ENCODE measurements at places on chromosomes 13 and 19. TPM values are rescaled to one million over a fixed set of nuclear protein-coding genes. Genes with fewer than 3 reads are reported as not detected.
A peak's percentile ranks its signal among the peaks of the same experiment; 100 is the strongest.

The ZNF90 gene
- not detected for polyA plus RNA-seq

The EDNRB gene
- polyA plus RNA-seq, result 0.13 TPM

The GDF15 gene
- 3.3 TPM for polyA plus RNA-seq

The BRCA2 gene
- 34.2 TPM for polyA plus RNA-seq

The S1PR2 gene
- polyA plus RNA-seq, result 18.6 TPM

The KIR2DL1 gene
- not detected for polyA plus RNA-seq

The SPACA6 gene
- polyA plus RNA-seq, result 3.0 TPM

The RASIP1 gene
- polyA plus RNA-seq, result not detected

DNA sequence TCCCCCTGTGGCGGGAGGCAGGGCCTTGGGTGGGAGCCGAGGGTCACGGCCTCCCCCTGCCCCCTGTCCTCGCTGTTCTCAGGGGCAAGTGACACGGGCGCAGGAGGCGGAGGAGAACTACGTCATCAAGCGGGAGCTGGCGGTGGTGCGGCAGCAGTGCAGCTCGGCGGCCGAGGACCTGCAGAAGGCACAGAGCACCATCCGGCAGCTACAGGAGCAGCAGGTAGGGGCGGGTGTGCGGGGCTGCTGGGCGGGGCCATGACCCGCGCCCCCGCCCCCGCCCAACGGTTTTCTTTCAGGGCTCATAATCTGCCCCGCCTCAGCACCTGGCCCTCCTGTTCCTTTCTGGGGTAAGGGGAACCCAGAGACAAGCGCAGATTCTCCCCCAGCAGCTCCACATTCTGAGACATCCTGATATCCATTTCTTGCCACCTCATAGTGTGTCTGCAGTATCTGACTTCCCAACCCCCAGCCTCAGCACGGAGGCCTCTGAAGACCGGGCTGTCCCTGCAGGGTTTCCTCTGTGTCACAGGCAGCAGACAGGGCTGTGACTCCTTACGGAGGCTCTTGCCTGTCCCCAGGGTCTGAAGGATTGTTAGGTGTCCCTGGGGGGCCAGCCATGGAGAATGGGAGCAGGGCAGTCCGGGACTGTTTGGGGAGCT, 15.9 kb downstream of the PRR36 start:
- no peak for DNase-seq

GRCh38 chr13:47865883-47866282, 135.2 kb downstream of the SUCLA2 start:
- DNase-seq, result no peak

DNA sequence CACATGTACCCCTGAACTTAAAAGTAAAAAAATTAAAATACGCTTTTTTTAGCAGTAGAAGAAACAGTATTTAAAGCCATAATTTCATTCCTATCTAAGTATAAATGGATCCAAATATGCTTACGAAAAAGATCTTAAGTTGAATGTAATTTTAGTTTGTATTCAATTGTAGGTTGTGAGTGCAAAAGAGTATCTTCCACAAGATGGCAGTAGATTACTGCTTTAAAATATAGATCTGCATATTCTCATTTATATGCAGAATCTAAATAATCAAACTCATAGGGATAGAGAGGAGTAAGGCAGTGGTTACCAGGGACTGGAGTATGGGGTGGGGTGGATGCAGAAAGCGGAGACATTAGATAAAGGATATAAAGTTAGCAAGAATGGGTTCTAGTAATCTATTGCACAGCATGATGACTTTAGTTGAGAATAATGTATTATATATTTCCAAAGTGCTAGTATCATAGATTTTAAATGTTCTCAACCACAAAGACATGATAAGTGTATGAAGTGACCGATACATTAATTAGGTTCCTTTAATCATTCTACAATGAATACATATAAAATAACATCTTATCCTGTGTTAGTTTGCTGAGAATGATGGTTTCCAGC, 14.2 kb downstream of the OR7A17 start:
- DNase-seq, result peak; percentile 2

GRCh38 chr19:6340493-6341201, 7.2 kb upstream of the ACER1 start:
- no peak for DNase-seq

- no peak for DNase-seq
These were observed 117.9 kb downstream of the CCNA1 start for GRCh38 chr13:36550177-36550576.

GRCh38 chr13:63948045-63948444, 2532.4 kb upstream of the PCDH20 start:
- DNase-seq, result no peak

DNA sequence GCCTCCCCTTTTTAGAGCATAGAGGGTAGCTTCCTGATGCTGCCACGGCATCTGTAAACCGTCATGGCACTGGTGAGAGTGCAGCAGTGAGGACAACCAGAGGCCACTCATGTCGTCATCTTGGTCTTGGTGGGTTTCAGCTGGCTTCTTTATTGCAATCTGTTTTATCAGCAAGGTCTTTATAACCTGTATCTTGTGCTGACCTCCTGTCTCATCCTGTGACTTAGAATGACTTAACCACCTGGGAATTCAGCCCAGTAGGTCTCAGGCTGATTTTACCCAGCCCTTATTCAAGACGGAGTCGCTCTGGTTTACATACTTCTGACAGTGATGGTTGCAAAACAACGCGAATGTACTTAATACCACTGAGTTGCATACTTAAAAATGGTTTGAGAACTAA, 14.4 kb upstream of the FBN3 start:
- no peak for DNase-seq

DNA sequence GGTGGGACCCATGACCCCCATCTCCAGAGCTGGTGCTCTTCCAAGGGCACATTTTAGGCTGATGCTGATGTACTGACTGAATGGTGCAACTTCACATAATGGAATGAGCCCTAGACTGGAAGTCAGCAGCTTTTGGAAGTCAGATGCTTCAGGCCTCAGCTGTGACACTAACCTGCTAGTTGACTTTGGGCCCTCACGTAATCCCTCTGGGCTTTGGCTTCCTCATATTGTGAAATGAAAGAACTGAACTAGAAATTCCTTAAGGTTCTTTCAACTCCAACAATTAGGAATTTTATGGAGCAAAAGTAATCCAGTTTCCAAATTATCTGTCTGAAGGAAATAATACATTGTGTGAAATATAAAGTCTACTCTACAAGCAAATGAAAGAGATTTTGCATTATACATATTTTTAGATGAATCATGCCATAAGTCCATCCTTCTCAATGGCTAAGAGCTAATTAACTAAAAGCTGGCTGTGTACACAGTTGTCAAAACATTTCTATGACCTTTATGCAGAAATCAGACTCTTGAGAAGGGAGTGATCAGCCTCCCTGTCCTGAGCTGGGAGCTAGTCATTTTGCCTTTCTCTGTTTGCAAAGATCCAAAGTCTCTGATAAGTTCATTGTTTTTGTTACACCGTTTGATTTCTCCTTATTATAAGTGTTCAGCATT, 204.2 kb downstream of the DCLK1 start:
- DNase-seq, result no peak

DNA sequence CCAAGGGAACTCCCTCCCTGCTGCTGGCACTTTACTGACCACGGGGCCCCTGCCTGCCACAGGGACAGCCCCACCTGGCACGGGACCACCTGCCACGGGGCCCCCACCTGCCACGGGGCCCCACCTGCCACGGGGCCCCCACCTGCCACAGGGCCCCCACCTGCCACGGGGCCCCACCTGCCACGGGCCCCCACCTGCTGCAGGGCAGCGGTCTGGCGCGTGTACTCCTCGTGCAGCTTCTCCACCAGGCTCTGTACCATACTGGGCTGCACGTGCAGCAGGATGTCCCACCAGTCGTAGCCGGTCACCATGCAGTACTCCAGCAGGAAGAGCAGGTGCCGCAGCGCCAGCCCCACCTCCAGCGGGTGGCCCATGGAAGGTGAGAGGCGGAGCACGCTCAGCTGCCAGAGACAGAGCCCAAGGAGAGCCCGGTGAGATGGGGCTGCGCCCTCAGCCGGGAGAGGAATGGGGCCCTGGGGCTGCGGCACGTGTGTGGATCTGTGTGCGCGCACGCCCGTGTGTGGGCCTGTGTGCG, 16.1 kb downstream of the MED16 start:
- DNase-seq, result no peak

DNA sequence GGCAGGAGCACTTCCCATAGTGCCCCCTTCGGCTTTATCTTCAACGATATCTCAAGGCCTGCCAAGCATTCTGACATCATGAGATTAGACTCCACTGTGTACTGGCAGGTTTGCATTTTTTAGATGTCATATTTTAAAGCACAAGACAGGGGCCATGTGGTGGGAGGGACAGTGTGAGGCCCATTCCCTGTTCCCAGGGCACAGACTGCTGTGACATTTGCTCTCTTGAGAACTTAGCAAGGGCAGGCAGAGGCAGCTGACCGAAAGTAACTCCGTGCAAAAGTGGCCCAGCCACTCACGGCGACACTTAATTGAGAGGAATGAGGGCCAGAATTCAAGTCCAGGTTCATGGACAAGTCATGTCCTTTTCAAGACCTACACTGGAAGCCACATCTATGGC, 201.8 kb downstream of the COL4A1 start:
- DNase-seq, result no peak

GRCh38 chr13:68390987-68391386, 1160.9 kb upstream of the PCDH9 start:
- DNase-seq, result no peak

- DNase-seq, result no peak
These were observed 643.1 kb upstream of the ARGLU1 start for GRCh38 chr13:107211073-107211472.

- no peak for DNase-seq
These were observed 103.1 kb upstream of the MYO16 start for GRCh38 chr13:108526286-108526685.

DNA sequence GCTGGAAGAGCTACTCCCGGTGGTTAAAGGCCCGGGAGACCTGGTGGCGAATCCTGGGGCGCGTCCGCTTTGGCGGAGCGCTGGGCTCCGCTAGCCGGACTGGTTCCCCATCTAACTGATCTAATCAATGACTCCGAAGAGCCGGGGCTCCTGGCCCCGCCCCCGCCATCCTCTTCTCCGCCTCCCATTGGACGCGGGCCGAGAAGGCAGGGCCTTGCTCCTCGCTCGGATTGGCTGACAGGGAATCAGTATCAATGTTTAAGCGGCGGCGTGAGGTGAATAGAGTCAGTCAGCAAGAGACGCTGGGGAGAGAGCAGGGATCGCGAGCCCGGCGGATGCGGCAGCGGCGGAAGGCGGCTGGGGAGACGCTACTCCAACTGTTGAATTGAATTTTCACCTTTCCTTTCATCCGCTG, 1.7 kb upstream of the PCDH17 start:
- no peak for DNase-seq

- no peak for DNase-seq
These were observed 5.9 kb upstream of the TMEM255B start for GRCh38 chr13:113753171-113753570.

GRCh38 chr13:95441326-95441725, 111.2 kb upstream of the CLDN10 start:
- no peak for DNase-seq

- DNase-seq, result no peak
These were observed 53.0 kb downstream of the PEPD start for GRCh38 chr19:33468361-33469170.

GRCh38 chr13:74674720-74675119, 540.5 kb upstream of the KLF12 start:
- no peak for DNase-seq

DNA sequence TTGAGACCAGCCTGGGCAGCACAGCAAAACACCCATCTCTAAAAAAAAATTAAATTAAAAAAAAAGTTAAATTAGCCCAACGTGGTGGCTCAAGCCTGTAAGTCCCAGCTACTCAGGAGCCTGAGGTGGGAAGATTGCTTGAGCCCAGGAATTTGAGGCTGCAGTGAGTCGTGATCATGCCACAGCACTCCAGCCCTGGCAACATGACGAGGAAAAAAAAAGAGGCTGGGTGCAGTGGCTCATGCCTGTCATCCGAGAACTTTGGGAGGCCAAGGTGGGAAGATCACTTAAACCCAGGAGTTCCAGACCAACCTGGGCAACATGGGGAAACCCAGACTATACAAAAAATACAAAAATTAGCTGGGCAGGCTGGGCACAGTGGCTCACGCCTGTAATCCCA, 2.2 kb upstream of the TMEM161A start:
- no peak for DNase-seq

DNA sequence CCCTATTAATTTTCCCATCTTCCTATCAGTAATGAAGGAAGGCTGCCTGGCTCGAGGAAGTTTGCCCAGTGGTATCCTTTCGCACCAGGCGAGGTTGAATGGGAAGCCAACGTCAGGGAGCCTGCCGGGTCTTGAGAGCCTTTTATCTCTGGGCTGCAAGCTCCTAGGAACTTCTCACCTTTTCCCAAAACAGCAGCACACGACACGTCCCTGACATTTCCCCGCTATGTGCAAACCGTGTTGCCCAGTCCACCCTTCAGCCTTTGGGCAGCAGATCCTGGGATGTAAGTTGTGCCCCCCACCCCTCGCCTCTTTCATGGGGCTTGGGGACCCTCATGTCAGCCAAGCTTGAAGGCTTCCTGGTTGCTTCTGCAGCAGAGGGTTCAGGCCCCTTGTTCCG, 179.1 kb downstream of the ZNF536 start:
- no peak for DNase-seq

GRCh38 chr13:108786456-108787200, 157.2 kb downstream of the MYO16 start:
- DNase-seq, result no peak

DNA sequence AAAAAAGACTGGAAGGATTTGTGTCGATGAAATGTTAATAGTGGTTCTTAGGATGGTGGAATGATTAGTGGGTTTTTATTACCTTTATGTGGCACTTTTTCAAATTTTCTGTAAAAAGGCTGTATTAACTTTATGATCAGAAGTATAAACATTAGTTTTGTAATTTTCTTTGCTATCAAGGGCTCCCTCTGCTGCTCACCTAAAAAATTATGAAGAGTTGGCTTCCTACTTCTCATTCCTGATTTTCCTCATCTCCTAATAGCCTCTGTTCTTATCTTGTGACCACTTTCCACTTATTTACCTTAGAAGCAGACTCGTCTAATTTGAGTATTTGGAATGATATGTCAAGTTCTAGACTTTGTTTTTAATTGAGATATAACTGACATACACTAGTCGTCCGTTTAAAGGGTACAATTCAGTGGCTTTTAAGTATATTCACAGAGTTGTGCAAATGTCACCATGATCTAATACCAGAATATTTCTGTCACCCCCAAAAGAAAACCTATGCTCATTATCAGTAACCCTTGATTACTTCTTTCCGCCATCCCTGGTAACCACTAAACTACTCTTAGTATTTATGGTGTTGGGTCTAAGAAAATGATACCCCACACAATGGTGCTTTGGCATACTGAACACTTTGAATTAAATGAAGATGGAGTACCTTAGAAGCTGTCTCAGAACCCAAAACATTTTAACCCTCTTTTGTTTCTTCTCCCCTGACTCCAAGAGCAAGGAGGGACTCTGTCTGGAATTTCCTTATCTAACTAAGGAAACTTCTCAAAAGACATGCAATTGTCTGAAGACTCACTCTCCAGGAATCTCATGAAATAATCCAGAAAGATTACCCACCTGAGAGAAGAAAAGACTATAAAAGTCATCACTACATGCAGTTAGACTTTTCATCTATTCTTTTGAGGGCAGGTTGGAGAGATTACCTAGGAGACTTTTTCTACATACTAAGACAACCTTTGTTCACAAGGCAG, 311.3 kb downstream of the DLEU7 start:
- DNase-seq, result no peak

GRCh38 chr19:51511353-51511752, 9.8 kb upstream of the SIGLEC12 start:
- DNase-seq, result no peak

All from GM12878 (cell line).